ENCODE measurements at places on chromosomes 12 and 14.

DNA sequence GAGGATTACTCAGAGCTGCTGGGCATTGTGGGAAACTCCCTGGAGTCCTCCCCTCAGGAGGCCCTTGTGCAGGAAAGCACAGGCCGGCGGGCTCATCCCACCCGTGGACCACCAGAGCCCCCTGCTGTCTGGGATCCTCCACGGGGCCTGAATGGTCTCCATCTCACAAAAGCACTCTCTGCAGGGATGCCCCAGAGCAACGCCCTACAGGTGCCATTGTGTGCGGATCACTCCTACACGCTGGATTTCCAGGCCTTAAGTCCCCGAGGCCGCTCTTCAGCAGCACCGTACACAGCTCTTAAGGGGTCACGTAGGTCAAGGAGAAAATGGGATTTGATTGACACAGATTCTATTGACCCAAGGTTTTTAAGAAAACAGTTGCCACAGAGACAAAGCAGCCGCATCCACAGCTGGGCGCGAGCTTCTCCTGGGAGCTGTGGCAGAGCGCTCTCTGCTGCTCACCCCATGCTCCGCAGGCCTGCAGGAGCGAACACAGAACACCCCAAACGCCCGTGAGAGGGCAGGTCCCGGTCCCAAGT lies 36.7 kb upstream of the RIMBP2 start:
- no peak for DNase-seq

DNA sequence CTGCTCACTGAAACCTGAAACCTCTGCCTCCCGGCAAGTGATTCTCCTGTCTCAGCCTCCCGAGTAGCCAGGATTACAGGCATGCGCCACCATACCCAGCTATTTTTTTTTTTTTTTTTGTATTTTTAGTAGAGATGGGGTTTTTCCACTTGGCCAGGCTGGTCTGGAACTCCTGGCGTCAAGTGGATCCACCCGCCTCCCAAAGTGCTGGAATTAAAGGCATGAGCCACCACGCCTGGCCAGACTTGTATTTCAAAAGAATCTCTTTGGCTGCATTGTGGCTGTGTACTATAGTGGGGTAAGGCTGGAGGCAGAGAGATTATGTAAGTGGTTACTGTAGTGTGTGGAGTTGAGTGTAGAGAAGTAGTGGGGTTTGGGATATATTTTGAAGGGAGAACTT lies 35.1 kb downstream of the TRHDE start:
- DNase-seq: no peak

GRCh38 chr14:89848165-89848564 lies 106.4 kb downstream of the EFCAB11 start:
- DNase-seq: no peak

- no peak for DNase-seq
Measured at GRCh38 chr12:130523208-130523607, 185.5 kb downstream of the PIWIL1 start.

- no peak for DNase-seq
Measured at GRCh38 chr14:88950069-88950468, 125.6 kb downstream of the TTC8 start.

- no peak for DNase-seq
Measured at GRCh38 chr14:39673270-39673711, 241.1 kb upstream of the FBXO33 start.

- no peak for DNase-seq
Measured at GRCh38 chr14:77947372-77947771, 147.5 kb downstream of the ADCK1 start.

- no peak for DNase-seq
Measured at GRCh38 chr12:132049876-132050275, 94.2 kb downstream of the DDX51 start.

DNA sequence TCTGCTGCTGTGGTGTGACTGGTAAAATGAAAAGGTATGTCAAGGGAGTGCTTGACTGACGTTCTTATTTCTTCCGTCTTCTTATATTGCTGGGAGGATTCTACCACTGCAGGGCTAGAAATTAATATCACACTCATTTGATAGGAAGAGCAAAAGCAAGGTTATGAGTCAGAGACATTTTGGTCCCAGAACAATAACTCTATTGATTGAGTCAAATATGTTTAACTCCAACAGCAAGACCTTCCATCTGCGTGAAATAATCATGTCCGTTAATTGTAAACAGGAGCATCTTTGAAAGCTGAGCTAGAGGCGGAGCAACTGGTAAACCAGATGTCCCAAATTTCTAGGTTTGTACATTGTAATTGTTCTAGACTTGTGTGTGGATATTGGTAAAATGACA lies 1293.6 kb downstream of the AACS start:
- no peak for DNase-seq

GRCh38 chr12:93219947-93220346 lies 157.8 kb upstream of the NUDT4 start:
- DNase-seq: no peak

GRCh38 chr12:52022841-52023181 lies 16.1 kb downstream of the TAMALIN start:
- DNase-seq: no peak

GRCh38 chr12:85457016-85457415 lies 177.0 kb downstream of the ALX1 start:
- DNase-seq: no peak

DNA sequence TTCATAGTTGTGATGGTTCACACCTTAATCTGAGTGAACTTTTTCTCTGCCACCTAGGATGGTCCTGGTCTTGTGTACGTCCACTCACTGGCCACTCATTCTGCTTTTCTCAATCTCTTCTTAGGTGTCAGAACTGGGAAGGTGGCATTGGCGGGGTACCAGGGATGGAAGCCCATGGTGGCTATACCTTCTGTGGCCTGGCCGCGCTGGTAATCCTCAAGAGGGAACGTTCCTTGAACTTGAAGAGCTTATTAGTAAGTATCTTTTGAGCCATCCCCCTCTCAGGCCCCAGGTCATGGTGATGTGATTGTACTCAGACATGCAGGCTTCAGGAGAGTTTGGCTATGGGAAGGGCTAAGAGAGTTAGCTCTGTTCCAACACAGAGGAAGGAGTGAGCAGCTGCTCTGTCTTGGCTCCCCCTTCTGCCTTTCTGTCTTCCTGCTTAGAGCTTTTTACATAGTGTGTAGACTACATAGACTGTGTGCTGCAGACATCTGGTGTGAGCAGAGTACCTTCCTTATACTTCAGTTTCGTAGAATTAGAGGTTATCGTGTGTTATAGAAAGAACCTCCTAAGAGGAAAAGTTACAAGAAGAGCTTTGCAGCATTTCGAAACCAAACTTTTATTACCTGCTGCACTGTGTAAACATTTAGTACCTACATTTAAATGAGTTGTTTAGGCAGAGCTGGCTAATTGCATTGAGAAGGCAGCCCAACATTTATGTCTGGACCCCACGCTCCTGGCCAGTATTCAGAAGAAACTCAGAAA lies 54.2 kb downstream of the FNTB start:
- no peak for DNase-seq

GRCh38 chr14:30596935-30597334 lies 25.2 kb upstream of the SCFD1 start:
- DNase-seq: no peak

- DNase-seq: no peak
Measured at GRCh38 chr14:26917086-26917485, 319.3 kb upstream of the NOVA1 start.

GRCh38 chr12:8680533-8680932 lies 17.3 kb upstream of the RIMKLB start:
- DNase-seq: no peak

DNA sequence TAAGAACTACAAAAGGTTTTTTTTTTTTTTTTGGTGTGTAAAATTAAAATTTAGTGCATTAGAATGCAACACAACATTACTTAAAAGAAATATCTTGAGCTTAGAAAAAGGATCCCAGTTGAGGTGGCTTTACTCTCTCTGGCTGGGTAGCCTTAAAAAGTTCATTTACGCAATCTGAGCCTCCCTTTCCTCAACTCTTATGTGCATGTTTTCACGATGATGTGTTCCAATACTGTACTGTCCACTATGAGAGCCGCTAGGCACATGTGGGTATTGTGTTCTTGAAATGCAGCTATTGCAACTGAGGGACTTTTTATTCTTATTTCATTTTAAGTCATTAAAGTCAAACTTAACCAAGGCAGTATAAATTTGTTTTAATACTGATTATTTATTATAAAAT lies 460.9 kb upstream of the SYT1 start:
- no peak for DNase-seq

DNA sequence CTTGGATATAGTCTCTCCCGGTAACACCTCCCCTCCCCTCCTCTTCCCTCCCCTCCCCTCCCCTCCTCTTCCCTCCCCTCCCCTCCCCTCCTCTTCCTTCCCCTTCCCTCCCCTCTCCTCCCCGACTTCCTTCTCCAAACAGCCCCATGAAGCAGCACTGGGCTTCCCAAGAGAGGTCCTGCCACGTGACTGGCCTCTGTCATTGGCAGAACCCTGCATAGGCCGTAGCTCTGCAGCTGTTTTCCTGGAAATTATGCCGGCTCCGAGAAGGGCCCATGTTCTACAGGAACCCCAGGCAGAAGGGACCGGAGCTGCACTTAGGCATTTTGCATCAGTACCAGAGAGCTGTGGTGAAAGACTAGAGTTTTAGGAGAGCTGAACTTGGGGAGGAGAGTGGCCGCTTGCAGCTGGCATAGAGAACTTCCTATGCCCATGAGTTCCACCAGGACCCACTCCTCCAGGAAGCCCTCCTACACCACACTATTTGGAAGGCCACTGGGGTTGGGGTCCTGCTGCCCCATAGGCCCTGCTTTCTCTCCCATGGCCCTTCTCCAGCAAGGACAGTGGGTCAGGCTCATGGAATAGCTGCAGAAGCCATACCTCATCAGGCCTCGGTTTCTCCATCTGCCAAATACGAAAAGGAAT lies 5.1 kb upstream of the TNFAIP2 start:
- no peak for DNase-seq

- no peak for DNase-seq
Measured at GRCh38 chr12:58919231-58920101, 838 bp downstream of the LRIG3 start.

DNA sequence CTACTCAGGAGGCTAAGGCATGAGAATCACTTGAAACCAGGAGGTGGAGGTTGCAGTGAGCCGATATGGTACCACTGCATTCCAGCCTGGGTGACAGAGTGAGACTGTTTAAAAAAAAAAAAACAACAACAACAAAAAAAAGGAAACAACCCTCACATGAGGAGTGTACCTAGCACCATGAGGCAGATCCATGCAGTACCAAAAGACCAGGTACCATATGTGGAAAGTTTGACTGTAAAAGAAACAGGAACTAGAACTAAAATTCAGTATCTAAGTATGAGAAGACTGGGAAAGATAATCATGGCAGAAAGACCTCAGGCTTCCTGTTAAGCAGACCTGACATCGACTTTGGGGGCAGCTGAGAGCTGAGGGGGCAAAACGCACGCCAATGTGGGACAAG lies 55.1 kb downstream of the TRAFD1 start:
- no peak for DNase-seq

DNA sequence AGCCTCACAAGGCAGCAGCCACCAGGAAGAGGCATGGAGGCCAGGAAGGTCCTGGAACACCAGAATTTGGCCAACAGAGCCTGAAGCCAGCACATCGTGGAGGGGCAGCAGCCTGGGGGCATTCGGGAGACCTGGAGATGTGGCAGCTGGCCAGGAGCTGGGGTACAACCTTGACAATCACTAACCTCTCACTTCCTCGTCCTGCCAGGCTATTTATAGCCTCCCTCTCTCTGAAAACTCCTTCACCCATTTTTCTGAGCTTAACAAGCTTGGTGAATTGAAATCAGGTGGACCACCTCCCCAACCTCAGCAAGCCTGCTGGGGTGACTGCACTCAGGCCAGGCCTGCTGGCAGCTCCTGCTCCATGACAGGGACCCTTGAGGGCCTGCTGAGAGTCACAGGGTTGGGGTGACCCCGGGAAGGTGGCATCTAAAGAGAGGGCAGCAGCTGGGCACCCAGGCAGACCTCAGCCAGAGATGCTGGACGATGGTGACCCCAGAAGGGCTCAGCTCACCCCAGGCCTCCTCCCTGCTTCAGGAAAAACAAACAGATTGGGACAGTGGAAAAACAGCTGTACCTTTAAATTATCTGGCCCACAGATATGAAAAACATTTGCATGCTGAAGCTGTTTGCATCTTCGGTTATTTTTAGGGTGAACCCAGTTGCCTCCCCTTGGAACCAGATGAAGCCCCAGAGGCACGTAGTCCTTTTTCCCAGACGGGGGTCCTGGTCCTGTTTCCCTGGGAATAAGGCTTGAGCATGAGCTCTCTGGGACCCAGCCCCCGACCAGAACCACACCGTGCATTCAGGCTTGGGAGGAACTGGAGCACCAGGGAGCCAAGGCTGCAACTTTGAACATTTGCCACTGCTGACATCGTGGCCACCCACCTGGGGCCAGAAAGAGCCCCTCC lies 67.0 kb downstream of the PITPNM2 start:
- DNase-seq: no peak

GRCh38 chr12:113077057-113077858 lies 20.7 kb downstream of the DTX1 start:
- no peak for DNase-seq

GRCh38 chr12:93524386-93525133 lies 47.9 kb upstream of the SOCS2 start:
- DNase-seq: no peak

DNA sequence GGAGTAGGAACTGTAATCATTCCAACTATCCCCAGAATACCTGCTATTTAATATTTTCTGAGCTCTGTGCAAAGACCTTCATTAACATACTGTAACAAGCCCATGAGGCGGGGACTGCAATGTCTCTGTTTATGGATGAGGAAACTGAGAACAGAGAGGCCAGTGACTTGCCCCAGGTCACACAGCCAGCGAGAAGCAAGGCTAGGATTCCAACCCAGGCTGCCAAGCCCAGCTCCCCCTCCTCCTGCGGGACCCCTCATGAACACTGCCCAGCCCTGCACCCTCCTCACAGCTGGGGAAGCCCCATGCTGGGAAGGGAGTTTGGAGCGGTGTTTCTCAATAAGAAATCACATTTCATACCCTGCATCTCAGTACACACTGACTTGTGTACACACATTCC lies 10.9 kb downstream of the HVCN1 start:
- no peak for DNase-seq

DNA sequence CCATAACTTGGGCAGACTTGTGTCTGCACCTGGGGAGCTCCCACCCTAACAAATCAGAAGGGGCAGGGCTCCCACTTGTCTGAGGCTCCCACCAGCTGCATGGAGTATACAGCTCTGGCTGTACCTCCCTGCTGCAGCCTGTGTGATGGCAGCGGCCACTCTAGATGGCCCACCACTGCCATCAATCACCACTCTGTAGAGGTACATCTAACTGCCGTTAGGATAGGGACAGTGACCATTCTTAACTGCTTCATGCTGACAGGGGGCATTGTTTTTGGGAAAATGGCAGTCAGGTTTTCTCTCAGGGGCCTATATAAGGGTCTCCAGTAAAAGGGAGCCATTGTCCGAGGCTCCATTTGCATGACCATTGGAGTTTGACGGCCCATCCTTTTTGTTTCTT lies 42.2 kb downstream of the HSD17B6 start:
- no peak for DNase-seq

GRCh38 chr12:107094183-107094448 lies 767 bp upstream of the CRY1 start:
- DNase-seq: no peak

DNA sequence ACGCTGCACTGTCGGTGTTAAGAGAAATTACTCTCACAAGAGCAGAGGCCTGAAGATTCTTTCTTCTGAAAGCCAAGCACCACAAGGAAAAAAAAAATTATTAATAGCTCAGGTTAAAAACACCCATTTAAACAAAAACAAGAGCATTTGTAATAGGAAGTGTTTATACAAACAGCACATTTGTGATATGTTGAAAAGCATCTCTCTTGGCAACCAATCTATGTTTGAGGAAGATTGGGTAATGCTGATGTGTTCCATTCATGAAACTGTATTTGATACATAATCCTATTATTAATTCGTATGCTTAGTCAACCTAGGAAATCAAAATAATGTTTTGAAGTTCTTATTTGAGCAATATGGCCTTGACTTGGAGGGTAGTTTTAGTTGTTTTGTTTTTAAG lies 36.5 kb downstream of the SSPN start:
- DNase-seq: no peak
